ENCODE measurements at places on chromosomes 2 and 18.

GRCh38 chr18:59736061-59736460 is 38.8 kb upstream of the CCBE1 start:
- DNase-seq, result no peak

GRCh38 chr2:174662859-174663258 is 65.3 kb upstream of the WIPF1 start:
- no peak for DNase-seq

- no peak for DNase-seq
Measured at GRCh38 chr2:237540823-237541222, 25.6 kb upstream of the PRLH start.

- no peak for DNase-seq
Measured at GRCh38 chr2:205556357-205556756, 125.9 kb upstream of the NRP2 start.

DNA sequence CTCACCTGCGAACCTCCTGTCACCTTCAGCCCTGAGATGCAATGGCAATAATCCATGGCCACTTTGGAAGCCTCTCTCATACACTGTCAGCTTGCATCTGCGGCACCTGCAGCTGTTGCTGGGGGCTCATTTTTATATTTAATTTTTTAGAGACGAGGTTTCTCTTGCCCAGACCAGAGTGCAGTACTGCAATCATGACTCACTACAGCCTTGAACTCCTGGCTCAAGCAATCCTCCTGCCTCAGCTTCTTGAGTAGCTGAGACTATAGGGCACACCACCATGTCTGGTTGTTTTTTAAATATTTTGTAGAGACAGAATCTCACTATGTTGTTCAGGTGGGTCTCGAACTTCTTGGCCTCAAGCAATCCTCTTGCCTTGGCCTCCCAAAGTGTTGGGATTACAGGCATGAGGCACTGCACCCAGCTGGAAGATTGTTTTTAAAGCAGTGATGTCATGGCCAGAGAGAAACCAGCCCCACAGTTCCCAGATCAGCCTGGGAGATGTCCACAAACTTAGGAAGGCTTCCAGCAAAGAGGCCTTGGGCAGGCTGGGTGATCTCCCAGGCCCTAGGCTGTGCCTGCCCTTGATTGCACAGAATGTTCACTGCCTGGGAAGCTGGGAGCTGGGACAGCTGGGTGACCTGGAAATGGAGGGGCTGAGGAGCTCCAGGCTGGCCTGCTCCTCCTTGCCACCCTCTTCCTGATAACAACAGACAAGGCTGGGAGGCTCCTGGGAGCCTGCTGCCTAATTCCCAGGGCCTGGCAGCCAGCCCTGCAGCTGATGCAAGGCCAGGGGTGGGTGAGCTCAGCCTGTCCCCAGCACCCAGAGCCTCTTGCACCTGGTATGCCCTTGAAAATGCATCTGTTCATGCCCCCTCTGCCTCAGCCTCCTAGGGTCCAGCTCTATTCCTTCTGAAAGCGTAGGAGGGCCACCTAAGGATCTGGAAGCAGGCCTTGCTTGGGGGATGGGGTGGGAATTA is 27.1 kb downstream of the SH2D6 start:
- DNase-seq, result no peak

DNA sequence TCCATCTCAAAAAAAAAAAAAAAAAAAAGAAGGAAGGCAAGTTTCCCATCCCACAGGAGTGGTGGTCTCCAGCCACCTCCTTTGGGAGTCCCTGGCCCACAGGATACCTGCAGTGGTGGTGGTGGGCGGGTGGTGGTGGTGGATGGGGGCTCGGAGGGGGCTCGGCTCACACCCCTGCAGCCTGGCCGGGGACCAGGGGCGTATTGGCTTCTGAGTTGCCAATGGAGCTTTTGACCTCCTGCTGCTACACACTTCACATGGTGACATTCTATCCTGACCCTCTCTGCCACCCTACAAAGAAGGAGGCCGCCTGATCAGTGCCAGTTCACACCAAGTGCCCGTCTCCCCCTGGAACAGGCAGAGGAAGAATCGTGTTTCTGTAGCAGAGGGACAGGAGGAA is 119.6 kb downstream of the NFATC1 start:
- DNase-seq, result no peak

DNA sequence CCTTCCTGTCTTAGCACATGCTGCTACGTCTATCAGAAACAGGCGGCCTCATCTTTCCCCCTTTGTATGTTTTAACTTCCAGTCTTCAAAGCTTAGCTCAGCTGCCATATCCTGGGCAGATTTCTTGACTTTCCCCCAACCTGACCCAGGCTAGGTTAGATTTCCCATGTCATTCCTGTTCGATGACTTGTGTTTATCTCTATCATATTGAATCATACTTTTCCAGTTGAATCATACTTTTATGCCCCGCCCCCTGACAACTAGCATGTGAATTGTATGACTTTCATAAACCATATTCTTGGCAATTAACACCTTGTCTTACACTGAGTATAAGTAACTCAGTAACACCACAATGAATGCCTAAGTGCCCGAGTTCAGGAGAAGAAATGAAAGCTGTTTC is 128.3 kb downstream of the CYRIA start:
- DNase-seq, result no peak

DNA sequence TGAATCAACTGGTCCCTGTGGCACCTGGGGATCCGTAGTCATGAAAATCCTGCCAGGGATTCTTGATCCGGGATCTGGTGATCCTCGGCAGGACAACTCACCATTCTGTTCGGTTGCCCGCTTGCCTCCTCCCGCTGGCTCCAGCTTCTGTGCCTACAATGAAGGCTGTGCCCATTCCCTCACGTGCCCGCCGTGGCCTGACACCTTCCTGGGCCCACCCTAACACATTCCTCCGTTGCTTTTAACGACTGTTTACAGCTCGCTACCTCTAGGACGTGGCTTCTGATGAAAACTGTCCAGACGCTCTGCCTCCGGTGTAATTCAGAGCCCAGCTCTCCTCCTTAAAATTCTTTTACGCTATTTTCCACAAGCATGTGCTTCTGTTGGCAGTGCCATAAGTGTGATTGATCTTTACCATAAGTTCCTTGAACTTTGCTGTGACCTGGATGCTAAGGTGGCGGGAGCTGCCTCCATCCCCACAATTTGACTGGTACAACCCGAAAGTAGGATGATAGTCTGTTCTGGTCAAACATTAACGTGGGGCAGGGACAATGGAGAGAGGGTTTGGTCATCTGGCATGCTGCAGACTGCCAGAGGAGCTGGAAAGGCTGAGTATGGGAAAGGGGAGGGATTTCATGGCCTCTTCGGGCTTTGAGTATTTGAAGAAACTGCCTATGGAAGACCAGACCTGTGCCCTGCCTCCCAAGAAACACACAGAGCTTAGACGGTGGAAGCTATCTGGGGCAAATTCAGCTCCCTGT is 206.8 kb upstream of the TNP1 start:
- DNase-seq, result no peak

DNA sequence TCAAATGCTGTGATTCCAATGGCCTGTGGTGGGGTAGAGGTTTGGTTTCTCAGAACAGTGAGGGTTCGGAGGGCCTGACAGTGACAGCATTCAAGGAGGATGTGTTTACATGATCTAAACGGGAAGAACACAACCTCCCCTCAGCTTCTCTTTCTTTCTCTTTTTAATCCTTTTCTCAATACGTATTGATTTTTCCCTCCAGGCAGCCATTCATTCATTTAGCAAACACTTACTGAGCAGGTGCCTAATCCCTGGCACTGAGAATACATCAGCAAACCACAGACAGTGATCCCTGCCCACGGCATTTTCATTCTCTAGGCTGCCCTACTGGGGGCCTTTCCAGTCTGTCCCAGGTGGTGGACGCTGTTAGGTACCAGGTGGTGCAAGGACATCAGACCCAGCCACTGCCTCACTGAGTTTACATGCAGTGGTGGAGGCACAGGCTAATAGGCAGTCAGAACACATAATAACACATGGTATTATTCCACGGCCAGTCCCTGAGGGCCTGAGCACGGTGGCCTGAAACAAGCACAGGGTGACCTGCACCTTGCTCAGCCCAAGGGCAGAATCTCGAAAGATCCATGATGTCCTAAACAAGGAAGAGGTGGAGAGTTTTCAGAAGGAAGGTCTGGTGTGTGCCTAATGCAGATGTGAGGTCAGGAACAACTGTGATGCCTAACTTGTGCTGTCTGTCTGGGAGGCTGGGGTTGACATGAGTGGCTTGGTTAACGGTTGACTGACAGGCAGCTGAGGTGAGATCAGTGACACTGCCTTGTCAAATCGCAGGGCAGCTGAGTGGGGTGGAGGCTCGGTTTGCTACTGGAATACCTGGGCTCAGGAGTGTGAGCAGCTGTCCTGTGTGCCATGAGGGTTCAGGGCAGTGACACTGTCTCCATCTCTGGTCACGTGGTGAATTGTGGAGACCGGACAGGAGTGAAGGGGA is 785.5 kb upstream of the HS6ST1 start:
- DNase-seq, result no peak

DNA sequence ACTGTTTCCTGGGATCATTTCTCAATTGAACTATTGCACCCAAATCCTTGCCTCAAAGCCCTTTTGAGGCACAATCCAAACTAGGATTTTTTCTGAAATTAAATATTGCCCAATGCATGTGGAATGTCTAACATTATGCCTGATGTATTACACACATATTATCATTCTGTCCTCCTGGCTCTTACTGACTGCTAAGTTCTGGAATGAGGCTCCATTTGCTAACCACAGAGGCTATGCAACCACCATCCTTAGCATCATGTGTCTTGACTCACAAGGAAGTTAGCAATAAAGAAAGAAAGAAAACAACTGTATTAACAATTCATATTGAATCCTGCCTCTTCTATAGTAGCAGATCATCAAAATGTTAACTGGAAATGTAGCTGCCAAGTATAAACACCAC is 1142.7 kb downstream of the CNTNAP5 start:
- DNase-seq, result no peak

DNA sequence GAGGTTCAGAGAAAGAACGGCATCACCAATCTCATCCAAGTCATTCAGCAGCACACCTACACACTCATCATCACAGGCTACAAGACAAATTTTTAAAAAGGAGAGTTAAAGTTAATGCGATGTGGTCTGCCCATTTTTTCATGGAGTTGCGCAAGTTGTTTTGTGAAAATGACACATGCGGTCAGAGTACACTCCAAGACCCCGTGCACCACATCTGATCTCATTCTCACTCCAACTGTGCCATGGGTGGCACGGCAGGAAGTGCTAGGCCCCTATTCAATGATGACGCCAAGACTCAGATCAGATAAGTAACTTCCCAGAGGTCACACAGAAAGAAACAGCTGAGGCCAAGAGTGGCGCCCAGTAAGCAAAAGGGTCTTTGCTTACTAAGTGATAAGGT is 119.8 kb downstream of the LAMA1 start:
- DNase-seq, result no peak

GRCh38 chr2:178589335-178589734 is 109.1 kb downstream of the PLEKHA3 start:
- no peak for DNase-seq

- no peak for DNase-seq
Measured at GRCh38 chr2:203691149-203691548, 15.3 kb upstream of the CD28 start.

GRCh38 chr2:187372213-187372612 is 75.8 kb downstream of the CALCRL start:
- no peak for DNase-seq

DNA sequence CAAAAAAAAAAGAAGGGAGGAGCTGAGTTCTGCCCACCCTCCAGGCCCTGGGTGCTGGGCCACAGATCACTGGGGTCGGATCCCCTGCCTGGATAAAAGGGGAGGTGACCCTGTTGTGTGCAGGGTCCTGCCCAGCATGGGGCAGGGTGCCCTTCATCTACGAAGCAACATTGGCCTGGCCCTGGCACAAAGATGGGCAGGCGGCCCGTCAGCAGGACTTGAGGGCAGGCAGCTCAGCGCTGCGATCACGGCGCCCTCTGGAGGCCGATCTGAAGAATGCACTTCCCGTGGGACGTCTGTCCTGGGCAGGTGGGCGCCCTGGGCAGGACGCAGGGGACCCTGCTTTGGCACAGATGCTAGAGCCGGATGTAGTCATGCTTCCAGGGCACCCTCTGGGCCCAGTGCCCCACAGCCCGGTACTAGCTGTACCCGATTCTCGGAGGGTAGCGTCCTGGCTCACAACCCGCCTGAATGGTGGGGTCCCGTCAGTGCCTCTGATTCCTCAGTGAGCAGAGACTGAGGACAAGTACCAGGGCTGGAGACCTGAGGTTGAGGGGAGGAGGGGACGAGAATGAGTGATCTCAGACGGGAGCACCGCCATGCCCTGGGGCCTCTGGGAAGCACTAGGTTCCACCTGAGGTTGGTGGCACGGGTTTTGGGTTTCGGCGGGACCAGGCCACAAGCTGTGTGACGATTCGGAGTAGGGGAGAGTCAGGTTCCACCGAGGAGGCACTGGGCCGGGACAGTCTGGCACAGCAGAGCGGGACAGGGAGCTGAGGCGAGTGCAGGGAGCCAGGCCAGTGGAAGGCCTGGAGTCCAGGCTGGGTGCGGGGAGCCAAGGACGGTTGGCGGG is 18.0 kb downstream of the ARID5A start:
- peak; percentile 46 for DNase-seq

GRCh38 chr2:39405364-39405763 is 31.7 kb downstream of the MAP4K3 start:
- DNase-seq, result no peak

GRCh38 chr2:137964066-137964858 is at the start of gene HNMT:
Gene HNMT, plus strand, starts transcription at chr2:137964473. Its CDS starts 19 bp downstream, at chr2:137964492.
- no peak for DNase-seq

DNA sequence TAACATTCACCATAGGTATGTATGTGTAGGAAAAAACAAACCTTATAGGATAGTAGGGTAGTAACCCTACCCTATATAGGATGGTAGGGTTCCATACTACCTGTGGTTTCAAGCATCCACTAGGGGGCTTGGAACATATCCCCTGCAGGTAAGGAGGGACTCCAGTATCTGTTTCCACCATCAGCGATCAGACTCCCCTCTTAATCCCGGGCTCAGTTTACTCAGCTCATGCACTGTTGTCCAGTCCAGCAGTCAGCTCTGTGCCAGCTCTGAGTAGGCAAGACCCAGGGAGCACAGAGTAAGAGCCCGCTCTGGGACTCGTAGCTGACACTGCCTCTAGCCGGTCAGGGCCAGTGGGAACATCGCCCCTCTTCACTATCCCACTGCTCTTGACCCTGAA is 61.7 kb downstream of the MEX3C start:
- DNase-seq, result no peak

GRCh38 chr2:150595803-150596470 is 108.5 kb upstream of the RND3 start:
- no peak for DNase-seq

- DNase-seq, result no peak
Measured at GRCh38 chr18:653512-653911, 3.9 kb upstream of the TYMS start.

DNA sequence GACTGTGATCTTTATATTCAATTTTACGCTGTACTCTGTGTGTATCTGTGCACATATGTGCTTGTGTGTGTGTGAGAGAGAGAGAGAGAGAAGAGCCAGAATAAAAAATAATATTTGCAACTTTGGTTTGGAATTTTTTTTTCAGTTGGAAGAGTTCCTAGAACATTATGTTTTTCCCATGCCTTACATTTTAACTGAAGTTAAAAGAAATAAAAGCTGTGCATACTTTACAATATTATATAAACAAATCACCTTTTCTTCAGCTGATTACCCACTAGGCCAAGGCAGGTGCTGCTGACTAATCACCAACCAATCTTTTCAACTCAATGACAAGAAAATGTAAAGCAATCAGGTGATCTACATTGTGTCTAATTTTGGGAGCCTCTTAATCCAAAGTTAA is 366.3 kb downstream of the NYAP2 start:
- no peak for DNase-seq

- no peak for DNase-seq
Measured at GRCh38 chr2:229794636-229795035, 80.3 kb upstream of the DNER start.
